ENCODE measurements at places on chromosomes 1 and 21.

DNA sequence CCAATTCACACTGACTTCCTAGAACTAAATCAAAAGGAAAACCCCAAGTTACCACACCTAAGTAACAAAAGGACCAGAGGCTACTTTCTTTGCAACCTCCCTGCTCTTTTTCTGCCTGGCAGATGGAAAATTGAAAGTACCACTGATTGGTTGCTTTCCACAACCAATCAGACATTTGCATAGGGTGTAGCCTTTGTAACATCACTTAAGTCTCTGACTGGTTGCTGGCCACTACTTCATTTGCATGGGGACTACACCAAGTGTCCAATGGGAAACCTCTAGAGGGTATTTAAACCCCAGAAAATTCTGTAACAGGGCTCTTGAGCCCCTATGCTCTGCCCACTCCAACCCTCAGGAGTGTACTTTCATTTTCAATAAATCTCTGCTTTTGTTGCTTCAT, 365.0 kb downstream of the LTN1 start:
- peaks cover 11% of the 10 kb centered on the region for H3K36me3 ChIP-seq
- H3K27ac ChIP-seq: no peak overlapping the region
- no peak overlapping the region for H3K4me3 ChIP-seq
- peaks cover 9% of the 10 kb centered on the region for H3K4me1 ChIP-seq
- no peak for DNase-seq
- H3K27me3 ChIP-seq: no peaks in the 10 kb centered on the region

GRCh38 chr1:9400425-9401079, 107.9 kb downstream of the SPSB1 start:
- H3K36me3 ChIP-seq: no peaks in the 10 kb centered on the region
- H3K4me3 ChIP-seq: no peak overlapping the region
- DNase-seq: no peak
- H3K4me1 ChIP-seq: peaks cover 6% of the 10 kb centered on the region
- no peak overlapping the region for H3K27ac ChIP-seq

GRCh38 chr1:26161415-26162219, 2.7 kb downstream of the FAM110D start:
- peaks cover 17% of the 10 kb centered on the region for H3K4me1 ChIP-seq
- no peak overlapping the region for H3K27ac ChIP-seq
- H3K36me3 ChIP-seq: no peaks in the 10 kb centered on the region
- peak; percentile 64 for DNase-seq
- H3K27me3 ChIP-seq: peaks cover 52% of the 10 kb centered on the region

- no peaks in the 10 kb centered on the region for H3K4me1 ChIP-seq
- no peaks in the 10 kb centered on the region for H3K36me3 ChIP-seq
- H3K27ac ChIP-seq: no peak overlapping the region
- DNase-seq: no peak
These were observed 24.3 kb downstream of the WNT2B start for GRCh38 chr1:112533029-112533428.

GRCh38 chr1:82813386-82813785, 1012.7 kb downstream of the ADGRL2 start:
- H3K4me1 ChIP-seq: no peaks in the 10 kb centered on the region
- H3K4me3 ChIP-seq: no peak overlapping the region
- no peaks in the 10 kb centered on the region for H3K36me3 ChIP-seq
- DNase-seq: no peak
- no peak overlapping the region for H3K27ac ChIP-seq

DNA sequence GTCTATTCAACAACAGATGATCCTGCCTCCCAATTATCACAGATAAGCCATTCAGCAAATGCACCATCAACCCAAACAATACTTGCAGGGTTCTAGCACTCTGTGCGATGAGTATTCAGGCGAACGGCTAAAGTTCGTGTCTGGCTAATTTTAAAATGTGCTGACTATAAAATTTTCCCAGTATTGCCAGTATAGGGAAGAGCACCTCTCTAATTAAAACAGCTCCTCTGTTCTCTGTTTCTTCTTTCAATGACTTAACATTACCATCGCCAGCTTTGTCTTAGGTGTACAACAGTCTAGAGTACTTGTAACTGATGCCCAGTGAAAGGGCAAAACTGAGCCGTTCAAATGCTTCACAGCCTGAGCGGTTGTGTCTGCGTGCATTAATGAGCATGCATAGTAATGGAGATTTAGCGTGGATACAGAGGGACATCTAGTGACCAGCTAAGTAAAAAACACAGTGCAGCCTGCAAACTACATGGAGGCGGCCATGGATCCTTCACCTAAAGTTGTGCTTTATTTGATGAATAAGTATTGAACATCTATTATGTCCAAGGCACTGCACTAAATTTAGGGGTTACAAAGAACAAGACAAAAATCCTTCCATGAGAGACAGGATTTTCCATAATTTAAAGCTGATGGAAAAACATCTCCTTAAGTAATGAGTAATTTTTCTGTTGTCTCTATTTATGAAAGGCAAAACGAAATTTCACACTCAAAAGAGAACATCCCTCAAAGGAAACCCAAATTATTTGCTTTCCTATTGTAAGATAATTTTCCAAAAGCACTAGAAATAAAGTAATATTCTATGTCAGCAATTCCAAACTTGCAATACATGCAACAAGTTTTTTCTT, 120.0 kb downstream of the SETD4 start:
- H3K4me1 ChIP-seq: no peaks in the 10 kb centered on the region
- DNase-seq: peak; percentile 3
- peaks cover 7% of the 10 kb centered on the region for H3K27me3 ChIP-seq
- no peaks in the 10 kb centered on the region for H3K36me3 ChIP-seq
- H3K4me3 ChIP-seq: no peak overlapping the region
- H3K27ac ChIP-seq: no peak overlapping the region

DNA sequence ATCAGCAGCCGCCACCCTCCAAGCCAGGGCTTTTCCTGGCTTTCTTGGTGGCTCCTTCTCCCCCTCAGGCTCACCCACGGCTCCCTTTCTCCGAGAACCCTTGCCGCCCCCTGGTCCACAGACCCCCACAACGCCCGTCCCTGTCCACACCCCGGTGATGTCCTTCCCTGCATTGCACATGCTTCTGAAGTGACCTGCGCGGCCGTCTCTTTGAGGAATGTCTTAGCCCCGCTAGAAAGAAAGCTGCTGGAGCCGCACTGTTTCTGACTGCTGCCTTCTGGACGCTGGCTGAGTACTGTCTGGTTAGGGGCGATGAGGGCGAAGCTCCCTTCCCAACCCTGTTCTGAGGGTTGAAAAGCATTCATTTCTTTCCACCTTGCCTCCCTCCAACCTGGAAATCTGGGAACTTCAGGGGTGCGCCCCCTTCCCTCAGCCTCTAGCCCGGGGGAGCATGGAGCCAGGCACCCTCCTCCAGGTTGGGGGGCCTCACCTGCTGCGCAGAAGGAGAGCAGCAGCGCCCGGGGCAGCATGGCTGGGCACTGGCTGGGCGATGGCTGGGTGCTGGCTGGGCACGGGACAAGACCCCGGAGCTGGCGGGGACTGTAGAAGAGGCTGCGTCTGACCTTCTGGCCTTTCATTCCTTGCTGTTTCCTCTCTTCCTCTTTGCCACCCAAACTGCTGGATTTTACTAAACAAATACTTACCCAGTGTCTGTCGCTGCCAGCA, at the start of gene CLEC20A:
CLEC20A (minus strand) TSS at position 555 of the 726 bp plus-strand sequence; CDS start at position 530, 25 bp downstream.
- no peaks in the 10 kb centered on the region for H3K36me3 ChIP-seq
- H3K27ac ChIP-seq: no peak within 1 kb of the TSS

GRCh38 chr1:151705753-151706463, 10.7 kb downstream of the CELF3 start:
- no peak for DNase-seq
- no peak overlapping the region for H3K27ac ChIP-seq
- no peaks in the 10 kb centered on the region for H3K36me3 ChIP-seq
- peaks cover 7% of the 10 kb centered on the region for H3K27me3 ChIP-seq
- no peak overlapping the region for H3K4me3 ChIP-seq
- no peaks in the 10 kb centered on the region for H3K4me1 ChIP-seq

DNA sequence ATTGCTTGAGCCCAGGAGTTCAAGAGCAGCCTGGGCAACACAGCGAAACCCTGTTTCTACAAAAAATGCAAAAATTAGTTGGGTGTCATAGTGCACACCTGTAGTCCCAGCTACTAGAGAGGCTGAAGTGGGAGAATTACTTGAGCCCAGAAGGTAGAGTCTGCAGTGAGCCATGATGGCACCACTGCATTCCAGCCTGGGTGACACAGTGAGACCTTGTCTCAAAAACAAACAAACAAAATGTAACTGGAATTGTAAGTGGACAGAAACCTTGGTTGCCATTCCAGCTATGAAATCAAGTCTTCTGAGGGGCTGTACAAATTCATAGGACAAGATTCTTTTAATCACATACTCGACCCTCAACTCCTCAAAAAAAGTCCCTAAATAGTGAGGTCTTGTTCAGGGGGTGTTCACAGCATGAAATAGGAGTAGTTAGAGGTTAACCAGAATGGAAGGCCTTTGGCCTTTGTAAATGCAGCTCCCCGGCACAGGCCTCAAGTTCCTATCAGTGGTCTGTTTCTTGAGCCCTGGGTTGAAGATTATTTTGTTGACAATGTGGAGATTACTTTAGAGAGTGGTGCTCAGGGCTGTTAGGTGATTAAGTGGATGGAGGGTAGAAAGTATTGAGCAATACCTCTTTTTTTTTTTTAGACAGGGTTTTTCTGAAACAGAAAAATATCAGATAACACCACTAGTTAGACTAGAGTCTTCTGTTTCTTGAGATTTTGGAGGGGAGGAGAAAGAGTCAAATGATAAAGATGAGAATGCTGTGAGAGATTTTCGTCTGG, 138.7 kb upstream of the ZNF648 start:
- peaks cover 4% of the 10 kb centered on the region for H3K27me3 ChIP-seq
- H3K27ac ChIP-seq: no peak overlapping the region
- no peak overlapping the region for H3K4me3 ChIP-seq
- no peaks in the 10 kb centered on the region for H3K4me1 ChIP-seq

GRCh38 chr1:166924823-166925541, 48.9 kb upstream of the TADA1 start:
- no peak overlapping the region for H3K4me3 ChIP-seq
- no peaks in the 10 kb centered on the region for H3K36me3 ChIP-seq
- peaks cover 27% of the 10 kb centered on the region for H3K27me3 ChIP-seq
- H3K27ac ChIP-seq: no peak overlapping the region
- no peaks in the 10 kb centered on the region for H3K4me1 ChIP-seq
- no peak for DNase-seq

DNA sequence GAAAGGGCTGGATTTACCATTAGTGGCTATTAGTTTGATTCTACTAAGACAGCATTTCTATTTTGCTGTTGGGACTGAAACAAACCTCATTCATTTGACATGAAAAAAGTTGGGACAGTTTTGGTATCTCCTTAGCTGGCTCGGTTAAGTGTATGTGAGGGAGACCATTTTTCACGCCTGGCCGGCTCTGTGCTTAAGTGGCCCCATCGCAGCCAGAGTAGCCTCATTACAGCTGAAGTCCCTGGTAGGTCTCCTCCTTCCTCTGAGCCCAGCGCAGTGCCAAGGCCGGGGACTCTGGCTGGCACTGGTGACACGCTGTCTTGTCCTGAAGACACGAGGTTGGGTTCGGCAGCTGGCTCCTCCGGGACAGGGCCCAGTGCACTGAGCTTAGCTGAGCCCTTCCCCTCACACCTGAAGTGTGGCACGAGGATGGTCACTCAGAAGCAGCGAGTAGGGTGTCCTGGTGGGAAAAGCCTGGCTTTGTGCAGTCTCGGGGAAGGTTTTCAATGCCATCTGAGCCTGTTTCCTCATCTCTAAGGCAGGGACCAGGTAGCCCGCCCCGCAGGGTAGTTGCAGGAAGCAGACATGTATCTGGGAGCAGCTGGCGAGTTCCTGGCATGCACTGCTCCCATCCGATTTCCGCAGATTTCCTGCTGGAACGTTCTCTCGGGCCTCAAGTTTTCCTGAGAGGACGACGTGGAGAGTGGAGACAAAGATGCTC, 196.5 kb downstream of the DYRK1A start:
- H3K27ac ChIP-seq: peak overlapping the region; percentile 100
- H3K4me3 ChIP-seq: peak overlapping the region; percentile 91
- DNase-seq: no peak
- H3K27me3 ChIP-seq: no peaks in the 10 kb centered on the region
- peaks cover 20% of the 10 kb centered on the region for H3K4me1 ChIP-seq

- DNase-seq: no peak
- no peak overlapping the region for H3K27ac ChIP-seq
- H3K36me3 ChIP-seq: no peaks in the 10 kb centered on the region
These were observed 27.6 kb downstream of the IPP start for GRCh38 chr1:45722809-45723208.

- peaks cover 9% of the 10 kb centered on the region for H3K36me3 ChIP-seq
- H3K27me3 ChIP-seq: no peaks in the 10 kb centered on the region
- DNase-seq: no peak
- no peak overlapping the region for H3K4me3 ChIP-seq
- no peak overlapping the region for H3K27ac ChIP-seq
These were observed 27.7 kb downstream of the PPP1R12B start for GRCh38 chr1:202376247-202376646.

DNA sequence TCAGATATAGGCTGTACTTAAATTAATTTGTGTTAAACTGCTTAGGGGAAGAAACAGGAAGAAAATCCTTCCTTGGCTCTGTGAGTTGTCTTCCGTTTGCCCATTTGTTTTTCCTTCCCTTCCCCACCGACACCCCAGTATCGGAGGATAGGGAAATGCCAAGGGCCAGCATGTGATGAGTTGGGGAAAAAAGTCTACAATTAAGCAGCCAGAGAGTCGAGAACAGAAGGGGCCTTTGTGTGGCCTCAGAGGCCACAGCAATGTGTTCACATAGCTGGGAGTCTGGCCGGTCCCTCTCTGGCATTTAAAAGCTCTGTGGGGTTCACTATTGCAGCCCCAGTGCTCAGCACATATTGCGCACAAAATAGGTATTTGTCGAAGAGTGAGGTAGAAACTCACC, 489.3 kb downstream of the MATN1 start:
- H3K27me3 ChIP-seq: peaks cover 9% of the 10 kb centered on the region
- no peak overlapping the region for H3K4me3 ChIP-seq
- no peak for DNase-seq

DNA sequence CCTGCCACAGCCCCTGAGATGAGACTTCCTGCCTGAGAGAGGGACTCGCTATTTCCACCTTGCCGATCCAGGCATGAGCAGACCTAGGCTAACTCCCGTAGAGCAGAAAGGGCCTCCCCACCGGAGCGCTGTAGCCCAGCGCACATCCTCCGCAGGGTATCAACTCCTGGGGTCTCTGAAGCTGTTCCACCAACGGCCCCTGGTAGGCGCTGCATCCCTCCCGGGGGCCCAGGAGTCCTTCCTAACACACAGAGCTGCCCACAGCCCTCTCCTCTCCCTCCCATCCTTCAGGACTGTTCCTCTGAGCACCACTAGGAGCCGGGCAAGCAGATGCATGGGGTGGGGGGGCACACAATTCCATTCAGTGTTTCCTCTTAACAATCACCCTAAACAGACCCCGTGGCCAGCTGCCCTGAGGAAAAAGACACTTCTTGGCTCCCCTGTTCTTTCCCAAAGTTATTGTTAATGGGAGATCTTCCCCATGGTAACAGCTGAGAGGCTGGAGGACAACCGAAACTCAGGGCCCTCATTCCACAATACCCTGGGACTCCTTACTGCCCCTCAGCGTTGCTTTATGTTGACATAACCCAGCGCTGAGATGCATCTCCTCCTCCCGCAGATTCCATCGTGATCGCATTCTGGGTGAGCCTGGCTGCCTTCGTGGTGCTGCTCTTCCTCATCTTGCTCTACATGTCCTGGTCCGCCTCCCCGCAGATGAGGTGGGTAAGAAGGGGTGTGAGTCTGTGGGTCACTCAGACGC, 7.5 kb downstream of the MRAP start:
- H3K4me1 ChIP-seq: peaks cover 6% of the 10 kb centered on the region
- DNase-seq: no peak
- H3K27ac ChIP-seq: no peak overlapping the region
- H3K36me3 ChIP-seq: peaks cover 26% of the 10 kb centered on the region
- H3K4me3 ChIP-seq: no peak overlapping the region
- H3K27me3 ChIP-seq: no peaks in the 10 kb centered on the region

GRCh38 chr1:57384901-57385300, 39.0 kb downstream of the DAB1 start:
- H3K4me3 ChIP-seq: no peak overlapping the region
- no peaks in the 10 kb centered on the region for H3K36me3 ChIP-seq
- H3K27ac ChIP-seq: no peak overlapping the region
- no peaks in the 10 kb centered on the region for H3K4me1 ChIP-seq
- DNase-seq: no peak
- peaks cover 11% of the 10 kb centered on the region for H3K27me3 ChIP-seq

Measured in activated naive CD8-positive, alpha-beta T cell treated with anti-CD3 and anti-CD28 coated beads for 36 hours (primary cell).